ENCODE measurements at places on chromosomes 2 and 18.

- no peak for DNase-seq
These were observed 87.2 kb downstream of the RHOB start for GRCh38 chr2:20533993-20534622.

DNA sequence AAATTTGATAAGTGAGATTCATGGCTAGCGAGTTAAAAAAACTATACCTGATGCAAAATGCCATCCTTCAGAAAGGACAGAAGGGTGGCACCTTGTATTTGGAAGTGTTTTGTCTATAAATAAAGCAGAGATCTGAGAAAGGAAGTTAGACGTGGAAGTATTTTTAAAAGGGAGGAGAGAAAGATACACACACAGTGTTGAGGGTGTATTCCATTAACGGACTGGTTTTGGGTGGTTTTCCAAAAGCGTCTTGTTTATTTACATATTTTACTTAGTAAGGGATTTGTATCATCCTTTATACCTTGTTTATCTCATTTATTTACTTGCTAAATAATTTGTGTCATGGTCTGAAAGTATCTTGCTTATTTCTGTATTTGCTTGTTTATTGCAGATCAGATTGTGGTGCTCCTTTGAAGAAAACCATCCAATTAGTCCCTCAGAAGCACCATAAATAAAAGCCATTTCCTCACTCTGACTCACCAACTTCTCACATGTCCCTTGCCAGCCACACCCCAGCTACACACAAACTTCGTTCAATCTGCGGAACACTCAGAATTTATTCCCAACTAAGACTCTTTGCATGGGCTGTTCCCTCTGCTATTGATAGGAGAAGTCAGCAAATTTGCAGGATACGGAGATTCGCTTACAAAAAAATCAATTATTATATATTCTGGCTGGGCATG, 90.8 kb downstream of the FAM124B start:
- no peak for DNase-seq

GRCh38 chr2:44952143-44952805, 10.8 kb downstream of the SIX3 start:
- DNase-seq: no peak

GRCh38 chr2:34534761-34535160, 935.7 kb upstream of the FAM98A start:
- no peak for DNase-seq

- DNase-seq: no peak
These were observed 394.7 kb downstream of the CLIP4 start for GRCh38 chr2:29509878-29510277.

GRCh38 chr2:157443090-157443489, 799 bp downstream of the CYTIP start:
- no peak for DNase-seq

DNA sequence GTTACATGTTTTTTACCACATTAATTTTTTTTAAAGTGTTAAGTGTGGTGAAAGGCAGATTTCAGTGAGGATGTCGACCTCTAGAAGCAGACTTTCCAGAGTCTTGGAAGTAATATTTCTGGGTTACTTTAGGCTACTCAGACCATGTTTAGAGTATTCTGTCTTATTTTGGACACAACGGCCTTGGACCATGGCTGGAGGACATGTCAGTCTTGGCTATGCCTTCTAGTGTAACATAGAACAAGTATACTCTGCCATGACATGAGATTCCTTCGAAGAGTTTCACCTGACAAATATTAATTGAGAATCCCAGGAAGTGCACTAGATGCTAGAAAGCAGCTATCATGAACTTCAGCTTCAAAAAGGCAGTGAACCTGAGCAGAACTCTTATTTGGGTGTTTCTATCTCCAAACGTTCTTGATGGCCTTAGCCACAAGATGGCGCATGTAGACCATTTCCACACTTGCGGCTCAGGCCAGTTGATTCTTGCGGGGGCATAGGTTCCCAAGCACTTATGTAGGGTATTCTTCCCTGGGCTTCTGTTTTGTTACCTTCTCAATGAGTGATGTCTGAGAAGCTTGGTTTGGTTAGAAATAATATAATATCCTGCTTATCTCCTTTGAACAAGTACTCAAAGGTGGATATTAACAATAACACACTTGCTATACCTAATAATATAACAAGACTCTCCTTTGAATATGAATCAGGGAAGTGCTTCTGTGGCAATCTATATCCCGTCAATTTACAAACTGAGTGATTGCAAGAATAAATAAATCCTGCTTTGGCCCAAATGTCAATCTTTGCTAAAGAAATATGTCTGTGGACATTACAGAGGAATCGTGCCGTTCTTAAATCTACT, 62.0 kb downstream of the CACNB4 start:
- peak; percentile 39 for DNase-seq

Data from activated CD4-positive, alpha-beta T cell treated with anti-CD3 and anti-CD28 coated beads, Interleukin-2, amount 50 U/mL, for 1 hour (primary cell).